Umbilical cord (tissue), 2 donors: ENCODE measurements at places on chromosomes 11 and 22.
A peak's percentile ranks its signal among the peaks of the same experiment; 100 is the strongest.

DNA sequence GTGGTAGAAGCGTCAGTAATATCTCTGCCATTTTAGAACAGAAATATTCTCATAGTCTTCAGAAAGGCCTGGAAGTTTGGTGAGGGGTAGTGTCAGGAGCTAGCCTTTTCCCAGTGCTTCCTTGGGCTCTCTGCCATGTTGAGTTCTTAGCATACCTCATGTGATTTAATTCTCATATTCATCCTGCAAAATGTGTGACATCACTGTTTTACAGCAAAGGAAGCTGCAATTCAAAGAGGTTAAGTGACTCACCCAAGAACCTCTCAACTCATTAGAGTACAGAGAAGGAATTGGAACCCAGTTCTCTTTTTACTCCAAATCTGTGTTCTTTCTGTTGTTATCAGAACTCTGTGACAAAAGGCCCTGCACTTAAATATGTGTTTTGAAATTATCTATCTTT, 72.1 kb downstream of the RNF169 start:
- DNase-seq: peak; percentile 59

- DNase-seq: no peak
Observed at GRCh38 chr11:128837627-128838026, 29.5 kb downstream of the KCNJ1 start.

DNA sequence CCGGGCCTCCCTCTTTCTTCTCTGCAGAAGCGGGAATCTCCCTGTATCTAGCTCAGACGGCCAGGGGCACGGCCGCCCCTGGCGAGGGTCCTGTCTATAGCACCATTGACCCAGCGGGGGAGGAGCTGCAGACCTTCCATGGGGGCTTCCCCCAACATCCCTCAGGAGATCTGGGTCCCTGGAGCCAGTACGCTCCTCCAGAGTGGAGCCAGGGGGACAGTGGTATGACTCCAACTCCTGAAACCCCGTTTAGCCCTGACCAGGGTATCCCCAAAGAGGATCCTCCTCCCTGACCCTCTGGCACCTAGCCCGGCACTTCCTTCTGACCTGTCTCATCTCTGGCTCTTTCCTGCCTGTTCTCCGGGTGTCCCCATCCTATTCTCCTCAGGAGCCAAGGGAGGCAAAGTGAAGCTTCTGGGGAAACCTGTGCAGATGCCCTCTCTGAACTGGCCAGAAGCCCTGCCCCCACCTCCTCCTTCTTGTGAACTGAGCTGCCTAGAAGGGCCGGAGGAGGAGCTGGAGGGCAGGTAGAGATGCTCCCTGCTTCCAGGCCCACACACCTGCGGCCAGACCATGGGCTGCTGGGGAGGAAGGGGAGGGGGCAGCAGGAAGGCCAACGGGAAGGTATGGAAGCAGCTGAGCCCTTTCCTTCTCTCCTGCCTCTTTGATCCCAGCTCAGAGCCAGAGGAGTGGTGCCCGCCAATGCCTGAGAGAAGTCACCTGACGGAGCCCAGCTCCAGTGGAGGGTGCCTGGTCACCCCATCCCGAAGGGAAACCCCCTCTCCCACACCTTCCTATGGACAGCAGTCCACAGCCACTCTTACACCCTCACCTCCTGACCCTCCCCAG, 12.9 kb downstream of the ROBO3 start:
- DNase-seq: no peak

DNA sequence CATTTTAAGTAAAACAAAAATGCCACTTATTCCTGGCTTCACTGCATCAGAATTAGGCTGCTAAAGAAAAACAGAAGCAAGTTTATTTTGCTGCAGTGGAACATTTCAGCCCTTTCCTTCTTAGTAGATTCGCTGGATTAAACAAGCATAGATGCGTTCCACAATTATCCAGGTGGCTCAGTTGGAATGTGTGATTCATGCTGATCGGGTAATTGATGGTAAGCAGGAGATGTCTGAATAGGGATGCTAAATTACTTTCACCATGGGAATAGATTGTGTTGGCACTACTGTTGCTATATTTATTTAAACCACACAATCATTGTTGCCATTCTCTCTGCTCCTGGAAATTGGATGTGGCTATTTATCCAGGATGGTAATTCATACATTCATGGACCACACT, 440.1 kb upstream of the DDI1 start:
- DNase-seq: no peak

DNA sequence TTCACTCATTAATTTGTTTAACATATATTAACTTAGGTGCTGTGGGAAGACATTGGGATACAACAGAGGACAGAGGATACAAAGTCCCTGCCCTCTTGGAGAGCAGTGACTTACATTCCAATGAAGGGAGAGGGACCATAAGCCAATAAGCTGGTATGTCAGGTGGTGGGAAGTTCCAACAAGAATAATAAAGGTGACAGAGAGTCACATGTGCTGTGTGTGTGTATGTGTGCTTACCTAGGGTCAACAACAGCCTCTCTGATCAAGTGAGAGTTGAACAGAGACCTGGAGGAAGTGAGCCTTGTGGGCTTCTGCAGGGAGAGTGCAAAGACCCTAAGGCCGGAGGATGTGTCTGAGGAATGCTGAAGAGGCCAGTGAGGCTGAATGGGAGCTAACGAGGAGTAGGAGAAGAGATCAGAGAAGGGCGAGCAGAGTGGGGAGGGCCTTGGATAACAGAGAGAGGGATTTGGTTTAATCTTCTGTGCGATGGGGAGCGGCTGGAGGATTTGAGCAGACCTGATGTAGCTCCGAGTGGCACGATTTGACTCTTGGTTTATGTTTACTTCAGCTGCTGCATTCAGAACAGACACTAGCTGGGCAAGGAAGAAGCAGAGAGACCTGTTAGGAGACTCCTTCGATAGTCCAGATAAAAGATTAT, 35.3 kb downstream of the MAP6 start:
- DNase-seq: peak; percentile 61

DNA sequence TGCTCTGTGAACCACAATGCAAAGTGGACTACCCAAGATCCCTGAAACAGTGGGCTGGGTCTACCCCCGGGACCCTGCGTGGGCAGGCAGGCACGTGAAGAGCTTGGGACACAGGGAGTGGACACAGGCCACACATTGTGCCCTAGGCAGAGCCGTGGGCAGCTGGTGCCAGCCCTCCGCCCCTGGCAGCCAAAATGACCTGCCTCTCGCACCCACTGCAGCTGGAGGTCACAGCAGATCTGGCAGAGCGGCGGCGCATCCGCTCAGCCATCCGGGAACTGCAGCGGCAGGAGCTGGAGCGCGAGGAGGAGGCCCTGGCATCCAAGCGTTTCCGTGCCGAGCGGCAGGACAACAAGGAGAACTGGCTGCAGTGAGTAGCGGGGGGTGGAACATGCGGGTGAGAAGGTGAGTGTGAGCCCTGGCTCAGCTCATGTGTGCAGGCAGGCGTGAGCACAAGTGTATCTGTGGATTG, 6.7 kb downstream of the SMTN start:
- DNase-seq: no peak

DNA sequence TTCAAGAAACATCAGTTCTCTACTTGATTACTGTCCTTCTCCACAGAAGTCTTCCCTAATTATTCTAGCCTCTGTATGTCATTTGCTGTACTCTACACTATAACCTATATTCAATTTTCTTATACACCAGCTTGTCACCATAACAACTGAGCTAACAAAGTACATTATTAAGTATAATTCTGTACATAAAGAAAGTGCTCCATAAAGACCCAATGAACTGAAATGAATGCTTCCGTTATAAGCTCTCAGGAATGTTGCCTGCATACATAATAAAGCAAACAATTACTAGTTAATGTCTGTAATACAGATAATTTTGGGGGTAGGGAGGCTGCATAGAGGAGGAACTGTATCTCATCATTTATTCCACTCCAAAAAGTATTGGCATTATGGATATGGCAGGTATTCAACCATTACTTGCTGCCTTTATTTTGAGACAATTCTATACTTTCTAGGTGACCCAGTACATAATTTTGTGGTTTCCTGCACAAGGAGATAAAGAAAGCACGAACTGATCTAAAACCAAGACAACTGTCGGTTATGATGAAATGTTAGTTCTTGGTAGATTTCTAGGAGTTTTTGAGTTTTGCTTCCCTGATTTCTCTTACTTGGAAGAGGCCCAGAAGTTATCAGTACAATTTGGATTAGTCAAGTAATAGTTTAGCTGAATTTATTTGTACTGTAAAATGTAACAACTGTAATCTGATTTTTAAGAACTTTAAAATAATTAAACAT, 202.5 kb downstream of the SBF2 start:
- DNase-seq: no peak

GRCh38 chr11:16960250-16960649, 54.0 kb downstream of the PLEKHA7 start:
- DNase-seq: no peak

DNA sequence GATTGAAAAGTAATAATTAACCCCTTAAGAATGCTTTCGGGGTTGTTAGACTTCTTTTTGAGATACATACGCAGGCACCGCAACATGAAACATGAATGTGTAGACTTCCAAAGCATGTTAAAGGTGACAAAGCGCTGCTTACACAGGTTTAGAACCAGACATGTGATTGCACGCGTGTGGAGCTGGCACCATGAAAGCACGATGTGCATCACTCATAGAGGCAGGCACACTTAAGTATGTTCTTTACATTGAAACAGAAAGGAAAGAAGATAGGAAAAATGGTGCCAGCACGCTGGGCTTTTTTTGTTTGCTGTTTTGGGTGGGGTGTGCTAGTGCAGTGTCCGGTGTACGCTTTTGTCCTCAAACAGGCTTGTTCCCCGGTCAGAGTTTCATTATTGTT, 83.6 kb upstream of the PPARA start:
- DNase-seq: no peak

DNA sequence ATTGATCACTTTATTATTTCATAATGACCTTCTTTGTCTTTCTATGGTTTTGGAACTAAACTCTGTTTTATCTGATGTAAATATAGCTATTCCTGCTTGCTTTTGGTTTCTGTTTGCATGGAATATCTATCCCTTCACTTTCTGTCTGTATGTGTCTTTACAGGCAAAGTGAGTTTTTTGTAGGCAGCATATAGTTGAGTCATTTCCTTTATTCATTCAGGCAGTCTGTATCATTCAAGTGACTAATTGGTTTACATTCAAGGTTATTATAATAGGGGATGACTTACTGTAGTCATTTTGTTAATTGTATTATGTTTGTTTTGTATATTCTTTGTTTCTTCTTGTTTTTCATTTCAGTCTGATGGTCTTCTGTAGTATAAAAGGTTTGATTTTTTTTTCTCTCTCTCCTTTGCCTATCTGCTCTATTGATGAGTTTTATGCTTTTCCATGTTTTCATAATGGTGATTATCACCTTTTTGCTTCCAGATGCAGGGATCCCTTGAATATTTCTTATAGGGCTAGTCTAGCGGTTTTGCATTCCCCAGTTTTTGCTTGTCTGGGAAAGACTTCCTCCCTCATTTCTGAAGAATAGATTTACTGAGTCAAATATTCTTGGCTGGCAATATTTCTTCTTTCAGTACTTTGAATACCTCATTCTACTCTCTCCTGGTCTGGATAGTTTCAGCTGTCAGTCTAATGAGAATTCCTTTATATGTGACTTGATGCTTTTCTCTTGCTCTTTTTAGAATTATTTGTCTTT, 50.4 kb downstream of the GDPD4 start:
- DNase-seq: no peak

DNA sequence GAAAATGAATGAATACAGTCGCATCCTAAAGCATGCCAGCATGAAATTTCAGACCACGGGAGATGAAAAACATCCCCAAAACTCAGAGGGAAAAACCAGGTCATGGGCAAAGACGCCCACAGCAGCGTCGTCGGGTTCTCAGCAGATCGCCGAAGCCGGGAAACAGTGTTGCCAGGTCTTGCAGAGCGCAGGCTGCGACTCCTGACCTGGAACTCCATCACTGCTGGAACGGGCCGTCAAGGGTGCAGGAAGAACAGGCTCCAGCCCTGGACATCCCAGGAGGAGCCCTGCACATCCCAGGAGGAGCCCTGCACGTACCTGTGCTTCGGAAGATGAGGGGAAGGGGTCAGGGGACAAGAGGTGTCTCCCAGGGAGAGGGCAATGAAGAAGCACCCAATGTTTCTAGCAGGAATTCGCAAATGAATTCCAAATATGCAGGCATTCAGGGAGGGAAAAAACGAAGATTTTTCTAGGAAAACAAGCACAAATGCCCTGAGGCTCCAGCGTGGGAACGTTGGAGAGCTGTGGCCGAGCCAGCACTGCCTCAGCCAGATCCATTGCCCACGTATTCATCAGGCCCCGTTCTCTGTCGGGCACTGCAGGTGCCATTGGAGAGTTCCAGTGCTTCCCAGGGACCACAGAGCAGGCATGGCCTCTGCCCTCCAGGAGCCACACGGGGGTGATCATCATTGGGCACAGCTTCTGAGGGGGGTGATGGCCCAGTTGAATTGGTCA, 1110.4 kb downstream of the BRD1 start:
- no peak for DNase-seq

DNA sequence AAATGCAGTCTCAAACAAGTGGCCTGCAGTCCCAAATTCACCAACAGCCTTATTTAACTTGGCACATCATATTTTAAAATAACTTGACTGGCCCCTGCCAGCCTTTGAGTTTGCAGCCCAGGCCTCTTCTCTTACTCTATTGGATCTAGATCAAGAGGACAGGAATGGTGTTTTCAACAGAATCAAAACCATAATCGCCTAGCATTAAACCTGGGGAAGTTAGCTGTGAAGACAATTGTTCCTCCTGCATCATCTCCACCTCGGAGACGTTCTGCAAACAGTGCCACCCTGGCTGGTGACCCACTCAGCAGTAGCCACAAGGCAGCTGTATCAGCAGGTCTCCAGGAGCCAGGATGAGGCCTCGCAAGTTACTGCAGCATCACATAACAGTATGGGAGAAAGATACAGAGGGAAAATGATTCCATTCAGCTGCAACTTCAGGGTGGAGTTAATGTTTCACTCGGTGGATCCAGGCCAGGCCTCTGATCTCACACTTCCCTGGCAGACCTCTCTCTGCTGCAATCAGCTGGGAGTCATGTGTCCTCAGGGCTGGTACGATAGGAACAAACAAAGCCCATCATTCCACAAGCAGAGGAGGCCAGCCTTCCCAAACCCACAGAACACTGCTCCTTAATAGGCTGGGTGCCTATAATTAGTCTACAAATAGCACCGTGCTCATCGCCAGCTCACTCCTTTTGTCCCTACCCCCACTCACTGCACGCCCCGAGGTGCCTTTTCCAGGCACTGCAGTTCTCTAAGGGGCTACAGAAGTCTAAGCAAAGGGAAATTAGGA, 18.6 kb upstream of the SCN2B start:
- peak; percentile 95 for DNase-seq

- no peak for DNase-seq
Observed at GRCh38 chr11:19952911-19953310, 207.4 kb downstream of the DBX1 start.

DNA sequence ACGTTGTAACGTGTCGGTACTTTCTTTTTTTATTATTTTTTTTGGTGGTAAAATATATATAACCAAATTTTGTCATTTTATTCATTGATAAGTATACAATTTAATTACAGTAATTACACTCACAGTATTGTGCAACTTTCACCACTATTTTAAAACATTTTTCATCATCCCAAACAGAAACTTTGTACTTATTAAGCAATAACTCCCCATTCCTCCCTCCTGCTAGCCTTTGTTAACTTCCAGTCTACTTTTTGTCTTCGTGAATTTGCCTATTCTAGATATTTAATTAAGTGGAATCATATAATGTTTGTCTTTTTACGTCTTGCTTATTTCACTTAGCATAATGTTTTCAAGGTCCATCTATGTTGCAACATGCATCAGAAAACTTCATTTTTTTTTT, 58.5 kb downstream of the STIM1 start:
- no peak for DNase-seq
